Pulmonary artery endothelial cell (primary cell): ENCODE measurements at places on chromosomes 2 and 18. TPM values are rescaled to one million over a fixed set of nuclear protein-coding genes. Genes with fewer than 3 reads are reported as not detected.

GRCh38 chr18:36194600-36195315, 7.5 kb downstream of the MOCOS start:
- no peak for DNase-seq

GRCh38 chr2:71423817-71424420, 29.4 kb upstream of the DYSF start:
- DNase-seq = peak; percentile 71

DNA sequence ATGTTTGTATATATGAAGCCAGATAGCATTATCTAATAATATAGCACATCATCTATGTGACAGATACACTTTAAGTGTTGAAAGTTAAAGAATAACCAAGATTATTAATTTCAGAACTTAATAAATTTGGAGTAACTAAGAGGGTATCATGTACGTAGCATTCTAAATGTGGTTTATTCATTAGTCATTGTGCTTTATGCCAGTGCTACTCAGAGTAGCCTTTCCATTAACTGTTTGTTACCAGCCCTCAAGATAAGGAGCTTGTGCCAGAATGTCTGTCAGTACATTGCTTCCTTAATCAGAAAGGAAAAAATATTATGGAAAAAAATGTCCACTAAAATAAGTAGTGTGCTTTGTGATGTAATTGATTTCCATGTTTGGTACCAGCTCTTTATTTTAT, 94.9 kb upstream of the TWSG1 start:
- no peak for DNase-seq

DNA sequence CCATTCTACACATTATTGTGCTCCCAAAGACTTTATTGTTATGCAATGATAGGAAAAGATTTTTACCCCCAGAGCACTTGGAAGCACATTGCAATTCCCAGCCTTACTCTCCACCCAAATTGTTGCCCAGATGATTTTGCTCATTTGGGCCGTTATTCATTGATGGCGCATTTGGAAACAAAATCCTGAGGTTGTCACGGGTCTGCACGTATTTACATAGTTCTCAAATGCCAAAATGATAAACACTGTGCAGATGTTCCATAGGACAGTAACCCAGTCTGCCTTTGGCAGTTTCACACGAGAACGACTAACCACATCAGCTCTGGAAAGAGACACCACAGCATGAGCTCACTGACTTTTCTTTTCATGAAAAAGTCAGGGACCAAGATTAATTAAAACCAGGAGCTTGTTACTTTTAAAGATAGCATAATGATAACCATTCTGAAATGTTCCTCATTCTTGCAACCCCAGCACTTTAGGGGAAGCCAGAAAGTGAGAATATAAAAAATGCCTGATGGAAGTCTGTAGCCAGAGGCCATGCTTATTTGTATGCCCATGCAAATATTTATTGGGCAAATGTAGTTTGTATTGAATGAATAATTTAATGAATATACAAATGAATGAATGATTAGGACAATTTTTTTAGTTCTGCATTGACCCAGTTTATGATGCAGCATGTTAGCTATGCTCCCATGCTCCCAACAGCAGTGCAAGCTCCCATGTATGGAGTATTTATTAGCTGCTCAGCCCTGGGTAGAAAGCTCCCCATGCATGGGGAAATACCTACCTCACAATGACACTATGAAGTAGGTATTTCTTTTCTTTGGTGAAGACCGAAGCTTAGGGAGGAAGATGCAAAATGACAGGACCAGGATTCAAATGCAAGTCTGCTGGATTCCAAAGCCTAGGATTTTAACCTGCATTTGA, 84.6 kb downstream of the MAIP1 start:
- no peak for DNase-seq

LIPG gene
- total RNA-seq = 21.3 and 57.5 TPM in 2 replicates

IL37 gene
- not detected in 2 replicates for total RNA-seq

DNA sequence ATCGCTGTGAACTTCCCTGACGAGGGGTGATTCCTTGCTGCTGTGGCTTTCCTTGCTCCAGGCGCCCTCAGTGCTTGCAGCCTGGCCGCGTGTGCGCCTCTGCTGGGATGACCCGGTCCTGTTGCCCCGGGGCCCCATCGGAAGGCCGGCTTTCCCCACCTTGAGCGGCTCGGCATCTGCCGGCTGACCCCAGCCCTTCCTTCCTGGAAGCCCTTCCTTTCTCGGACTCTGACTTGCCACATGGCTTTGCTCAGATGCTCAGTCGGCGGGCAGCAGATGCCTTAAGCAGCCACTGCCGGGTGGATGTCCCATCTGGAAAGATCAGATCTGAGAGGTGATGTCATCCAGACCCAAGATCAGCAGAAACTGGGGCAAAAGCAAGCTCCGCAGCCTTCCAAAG, 100.5 kb upstream of the ODC1 start:
- no peak for DNase-seq

GRCh38 chr18:79912409-79912991, 39.0 kb downstream of the SLC66A2 start:
- no peak for DNase-seq

SH2D6 gene
- total RNA-seq = 0.13 TPM in 1 of 2 replicates, not detected in the other

DNAJC5G gene
- total RNA-seq = not detected in 2 replicates

NFATC1 gene
- 4.5 and 6.4 TPM in 2 replicates for total RNA-seq

- DNase-seq = no peak
These were observed 253.4 kb downstream of the HDAC4 start for GRCh38 chr2:239147376-239147775.

DNA sequence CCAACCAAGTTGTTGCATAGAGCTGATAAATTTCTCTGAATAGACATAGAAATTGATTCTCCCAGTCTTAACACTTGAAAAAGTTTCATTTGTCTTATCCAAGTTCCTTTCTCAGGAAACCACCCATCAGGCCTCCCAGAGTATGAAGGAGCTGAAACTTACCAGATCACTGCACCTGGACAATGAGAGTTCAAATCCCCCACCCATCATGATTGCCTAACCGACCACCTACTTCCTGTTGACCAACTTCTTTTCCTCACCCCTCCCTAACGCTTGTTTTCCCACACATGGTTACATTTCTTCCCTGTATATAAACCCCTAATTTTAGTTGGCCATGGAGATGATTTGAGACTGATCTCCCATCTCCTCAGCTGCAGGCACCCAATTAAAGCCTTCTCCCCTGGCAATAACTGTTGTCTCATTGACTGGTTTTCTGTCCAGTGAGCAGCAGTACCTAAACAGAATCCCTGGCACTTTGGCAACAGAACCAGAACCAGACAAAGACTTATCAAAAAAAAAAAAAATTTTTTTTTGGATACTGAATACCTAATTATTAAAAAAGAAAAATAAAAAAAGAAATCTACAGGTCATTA, 103.0 kb downstream of the SPIRE1 start:
- DNase-seq = no peak

DNA sequence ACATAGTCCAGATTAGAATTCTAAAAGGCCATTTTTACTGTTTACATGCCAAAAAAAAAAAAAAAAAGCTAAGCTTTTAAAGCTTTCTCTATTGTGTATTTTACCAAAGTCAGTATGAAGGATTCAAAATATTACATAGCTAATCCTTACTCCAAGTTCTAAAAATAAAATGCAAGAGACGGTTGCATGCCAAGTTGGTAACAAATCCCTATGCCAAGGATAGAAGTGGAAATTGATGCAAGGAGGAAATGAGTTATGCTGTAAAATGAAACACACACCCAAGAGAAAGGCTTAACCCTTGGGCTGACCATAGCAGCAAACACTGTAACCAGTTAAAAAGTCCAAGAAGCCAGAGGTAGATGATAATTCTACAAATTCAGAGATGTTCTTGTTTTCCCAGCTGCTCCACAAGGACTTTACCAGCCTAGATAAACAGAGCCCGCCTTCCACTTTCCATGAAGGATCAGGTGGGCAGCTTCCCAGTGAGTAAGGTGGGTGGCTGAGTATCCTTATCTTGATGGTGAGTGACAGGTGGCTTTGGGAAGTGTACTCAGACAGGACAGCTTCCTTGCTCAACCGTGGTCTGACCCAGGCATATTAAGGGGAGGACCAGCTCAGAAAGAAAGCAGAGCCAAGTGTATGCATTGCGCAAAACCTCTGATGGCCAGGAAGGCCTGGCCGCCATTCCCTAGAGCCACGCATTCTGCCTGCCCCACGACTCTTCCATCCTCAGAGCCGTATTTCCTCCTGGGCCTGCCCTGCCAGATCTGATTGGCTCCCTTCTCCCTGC, 34.4 kb downstream of the ATP8B1 start:
- DNase-seq = no peak

LBH gene
- 2.4 and 3.4 TPM in 2 replicates for total RNA-seq

DNA sequence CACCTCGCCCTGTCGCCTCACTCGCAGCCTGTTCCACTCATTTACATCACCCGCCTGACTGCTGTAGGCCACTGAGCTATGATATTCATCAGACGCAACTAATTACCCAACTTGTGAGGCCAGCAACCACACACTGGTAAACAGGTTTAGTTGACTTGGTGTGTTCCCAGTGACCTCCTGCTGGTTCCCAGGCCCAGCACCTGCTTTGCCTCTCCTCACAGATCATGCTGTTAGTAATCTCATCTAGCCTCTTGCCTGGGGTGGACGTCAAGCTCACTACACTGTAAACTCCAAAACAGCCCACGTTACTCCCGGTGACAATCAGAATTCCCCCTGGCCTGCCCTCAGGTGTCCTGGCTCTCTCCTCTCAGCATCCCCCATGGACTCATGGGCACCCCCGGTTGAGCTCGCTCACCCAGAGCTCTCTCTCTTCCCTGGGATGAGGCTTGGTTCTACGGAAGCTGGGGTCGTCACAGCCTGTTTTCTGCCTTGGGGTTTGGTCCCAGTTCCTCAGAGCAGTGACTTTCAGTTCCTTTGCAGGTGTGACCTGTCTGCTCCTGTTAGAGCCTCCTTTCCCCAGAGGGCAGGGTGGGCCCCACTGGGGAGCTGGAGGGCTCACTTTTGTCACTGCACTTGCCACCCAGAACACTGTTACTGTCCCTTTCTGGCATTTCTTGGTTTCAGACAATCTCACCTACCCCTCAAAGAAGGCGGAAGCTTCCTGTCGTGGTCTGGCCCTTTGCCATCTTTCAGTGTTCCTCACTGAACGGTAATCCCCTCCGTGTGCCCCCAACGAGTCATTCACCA, 40.3 kb downstream of the INPP5D start:
- DNase-seq = no peak

ARHGAP25 gene
- total RNA-seq = 1.5 and 1.7 TPM in 2 replicates

- peak; percentile 11 for DNase-seq
These were observed 105.4 kb upstream of the FAM117B start for GRCh38 chr2:202529389-202529788.

DNA sequence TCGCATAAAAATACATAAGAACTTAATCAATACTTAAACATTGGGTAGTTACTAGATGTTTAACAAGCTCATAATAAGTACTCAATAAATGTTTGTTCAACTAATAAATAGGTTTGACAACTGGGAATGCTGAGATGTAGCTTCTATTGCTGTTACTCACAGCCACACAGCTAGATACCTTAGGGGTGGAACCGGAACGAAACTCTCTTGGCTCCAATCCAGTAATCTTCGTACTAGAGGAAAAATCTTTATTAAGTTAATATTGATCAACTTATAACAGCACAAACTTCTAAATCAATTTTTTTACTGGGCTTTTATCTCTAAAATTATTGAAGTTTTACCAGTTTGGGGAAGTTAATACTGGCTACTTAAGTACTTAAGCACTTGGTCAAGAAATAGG, 247.8 kb downstream of the PAX3 start:
- DNase-seq = no peak

ALLC gene
- not detected in 2 replicates for total RNA-seq

FBXO41 gene
- total RNA-seq = 0.56 and 0.66 TPM in 2 replicates

GRCh38 chr2:135151615-135152014, 99.5 kb downstream of the RAB3GAP1 start:
- no peak for DNase-seq

- no peak for DNase-seq
These were observed 201.1 kb downstream of the SH3RF3 start for GRCh38 chr2:109330056-109330455.

GRCh38 chr2:154901063-154901462, 202.6 kb downstream of the KCNJ3 start:
- DNase-seq = no peak

- no peak for DNase-seq
These were observed 172.2 kb upstream of the ID2 start for GRCh38 chr2:8509621-8510020.

GRCh38 chr2:162824304-162824703, 14.3 kb downstream of the KCNH7 start:
- no peak for DNase-seq

DNA sequence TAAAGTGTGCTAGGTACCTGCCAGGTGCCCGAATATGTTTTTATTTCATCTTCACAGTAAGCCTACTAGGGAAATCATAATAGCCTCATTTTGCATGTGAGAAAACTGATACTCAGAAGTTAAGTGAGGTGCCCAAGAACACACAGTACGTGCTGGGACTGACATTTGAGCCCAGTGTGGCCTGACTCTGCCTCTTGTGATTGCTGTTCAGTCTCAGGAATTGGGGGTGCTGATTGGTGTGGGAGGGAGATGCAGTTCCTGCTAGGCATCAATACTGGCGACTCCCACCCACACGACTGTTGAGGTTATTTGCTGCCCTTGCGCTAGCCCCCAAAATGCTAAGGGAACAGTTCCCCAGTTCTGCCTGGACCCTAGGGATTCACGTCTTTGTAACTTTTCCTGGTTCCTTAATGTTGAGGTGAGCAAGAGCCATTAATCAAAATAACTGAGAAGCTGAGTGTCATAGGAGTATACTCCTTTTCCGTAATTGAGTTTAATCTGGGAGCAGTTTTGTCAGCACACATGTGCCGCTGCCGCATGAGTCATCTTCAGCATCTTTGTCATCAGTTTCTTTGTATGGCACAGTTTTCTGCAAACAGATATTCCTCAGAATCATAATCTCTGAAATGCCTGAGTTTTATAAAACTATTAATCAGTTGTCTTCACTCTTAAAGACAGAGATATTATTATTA, 120.7 kb downstream of the NCK2 start:
- DNase-seq = no peak

DNA sequence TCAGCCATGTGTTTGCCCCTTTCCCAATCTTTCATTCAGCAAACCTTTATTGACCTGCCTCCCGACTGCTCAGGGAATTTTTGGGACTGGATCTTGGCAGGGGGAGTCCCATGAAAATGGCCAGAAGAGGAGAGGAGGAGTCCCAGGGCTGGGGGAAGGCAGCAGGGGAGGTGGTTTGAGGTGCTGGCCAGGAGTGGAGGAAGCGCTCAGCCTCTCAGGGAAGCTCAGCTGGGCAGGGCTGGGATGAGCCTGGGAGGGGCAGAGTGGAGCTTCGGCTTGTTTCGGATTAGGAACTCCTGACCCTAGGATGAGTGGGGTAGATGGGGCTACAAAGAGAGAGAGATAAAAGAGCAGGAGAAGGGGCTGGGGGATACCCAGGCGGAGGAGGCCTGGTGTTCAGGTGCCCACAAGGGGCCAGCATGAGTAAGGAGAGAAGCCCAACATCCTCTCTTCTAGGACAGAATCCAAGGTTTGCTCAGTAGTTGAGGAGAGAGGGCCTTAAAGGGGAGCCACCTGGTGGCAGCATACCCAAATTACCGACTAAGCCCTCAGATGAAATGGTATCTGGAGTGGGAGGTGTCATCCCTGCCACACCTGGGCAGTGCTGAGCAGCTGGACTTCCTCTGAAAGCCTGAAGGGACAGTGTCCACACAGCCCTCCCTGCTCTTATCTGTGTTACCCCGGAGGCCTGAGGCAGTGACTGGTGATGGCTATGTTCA, 91.1 kb downstream of the INHBB start:
- no peak for DNase-seq
